ENCODE measurements at places on chromosomes 12 and 14. TPM values are rescaled to one million over a fixed set of nuclear protein-coding genes. Genes with fewer than 3 reads are reported as not detected.

GRCh38 chr14:69543341-69544115 is 31.1 kb downstream of the CCDC177 start:
- DNase-seq, result peak; percentile 98

The C12orf56 gene
- not detected for polyA plus RNA-seq

- peak; percentile 7 for DNase-seq
These were observed 23.1 kb downstream of the ADCY6 start for GRCh38 chr12:48765753-48766162.

The LRIG3 gene
- not detected for polyA plus RNA-seq

The CALCOCO1 gene
- polyA plus RNA-seq, result 154 TPM

GRCh38 chr12:47748899-47749298 is 9.8 kb downstream of the RAPGEF3 start:
- no peak for DNase-seq

The KLHDC1 gene
- 0.92 TPM for polyA plus RNA-seq

GRCh38 chr14:100786131-100786530 is 39.8 kb upstream of the MEG3 start:
- no peak for DNase-seq

The TGM1 gene
- polyA plus RNA-seq, result 7.8 TPM

The CIROP gene
- not detected for polyA plus RNA-seq

The GIT2 gene
- polyA plus RNA-seq, result 75.8 TPM

GRCh38 chr12:38736821-38737220 is 168.6 kb downstream of the CPNE8 start:
- no peak for DNase-seq

The MSRB3 gene
- 1.0 TPM for polyA plus RNA-seq

DNA sequence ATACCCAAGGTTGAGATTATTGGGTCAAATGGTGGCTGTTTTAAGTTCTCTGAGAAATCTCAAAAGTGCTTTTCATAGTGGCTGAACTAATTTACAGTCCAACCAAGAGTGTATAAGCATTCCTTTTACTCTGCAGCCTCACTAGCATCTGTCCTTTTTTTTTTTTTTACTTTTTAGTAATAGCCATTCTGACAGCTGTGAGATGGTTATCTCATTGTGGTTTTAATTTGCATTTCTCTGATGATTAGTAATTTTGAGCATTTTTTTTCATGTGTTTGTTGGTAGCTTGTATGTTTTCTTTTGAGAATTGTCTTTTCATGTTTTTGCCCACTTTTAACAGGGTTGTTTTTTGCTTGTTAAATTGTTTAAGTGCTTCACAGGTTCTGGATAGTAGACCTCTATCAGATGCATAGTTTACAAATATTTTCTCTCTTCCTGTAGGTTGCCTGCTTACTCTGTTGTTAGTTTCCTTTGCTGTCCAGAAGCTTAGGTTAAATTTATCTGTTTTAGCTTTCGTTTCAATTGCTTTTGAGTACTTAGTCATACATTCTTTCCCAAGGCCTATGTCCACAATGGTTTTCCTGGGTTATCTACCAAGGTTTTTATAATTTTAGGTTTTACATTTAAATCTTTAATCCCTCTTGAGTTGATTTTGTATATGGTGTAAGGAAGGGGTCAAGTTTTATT is 881.3 kb upstream of the SEL1L start:
- no peak for DNase-seq

Measured in CD14-positive monocyte (primary cell).